A549 (cell line): ENCODE measurements at places on chromosomes 12 and 14. TPM values are rescaled to one million over a fixed set of nuclear protein-coding genes. Genes with fewer than 3 reads are reported as not detected.

Gene LRP1-AS
- polyA plus RNA-seq = not detected in 3 replicates

DNA sequence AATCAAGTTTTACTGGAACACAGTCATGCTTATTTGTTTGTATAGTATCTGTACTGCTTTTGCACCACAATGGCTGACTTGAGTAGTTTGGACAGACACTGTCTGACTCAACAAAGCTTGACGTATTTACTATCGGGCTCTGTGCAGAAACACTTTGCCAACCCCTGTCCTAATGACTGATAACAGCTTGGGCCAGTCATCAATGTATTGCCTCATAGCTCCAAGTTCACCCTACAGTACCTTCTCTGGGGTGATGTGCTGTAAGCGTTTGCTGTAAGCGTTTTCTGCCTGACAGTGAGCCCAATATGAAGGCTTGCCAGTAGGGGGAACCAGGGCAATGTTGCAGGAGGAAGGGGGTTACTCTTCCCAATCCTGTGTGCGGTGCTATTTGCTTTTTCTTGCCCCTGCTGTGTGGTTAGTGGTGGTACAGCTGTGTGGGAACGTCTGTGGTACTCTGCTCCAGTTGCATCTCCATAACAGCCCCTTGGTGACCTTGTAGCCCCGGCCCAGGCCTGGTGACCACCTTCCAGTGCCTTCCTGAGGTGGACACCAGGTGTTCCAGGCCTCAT, 5.4 kb upstream of the CCDC177 start:
- peak; percentile 60 for DNase-seq

DNA sequence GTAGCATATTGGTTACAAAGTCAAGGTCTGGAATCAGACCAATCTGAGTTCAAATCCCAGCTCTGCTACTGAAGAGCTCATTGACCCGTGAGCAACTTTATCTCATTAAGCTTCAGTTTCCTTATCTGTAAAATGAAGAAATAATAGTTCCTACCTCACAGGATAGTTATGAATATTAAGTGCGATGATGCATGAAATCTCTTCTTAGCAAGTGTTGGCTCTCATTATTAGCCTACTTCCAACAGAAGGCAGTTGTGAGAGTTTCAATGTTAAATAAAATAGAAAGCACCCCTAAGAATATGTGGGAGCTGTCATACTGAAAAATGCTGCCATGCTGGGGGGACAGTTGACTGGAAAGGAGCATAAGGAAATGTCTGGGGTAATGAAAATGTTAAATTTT, 39.0 kb upstream of the ITPR2 start:
- no peak for DNase-seq

GRCh38 chr14:54931598-54932340, 29.1 kb upstream of the GCH1 start:
- DNase-seq = no peak

DNA sequence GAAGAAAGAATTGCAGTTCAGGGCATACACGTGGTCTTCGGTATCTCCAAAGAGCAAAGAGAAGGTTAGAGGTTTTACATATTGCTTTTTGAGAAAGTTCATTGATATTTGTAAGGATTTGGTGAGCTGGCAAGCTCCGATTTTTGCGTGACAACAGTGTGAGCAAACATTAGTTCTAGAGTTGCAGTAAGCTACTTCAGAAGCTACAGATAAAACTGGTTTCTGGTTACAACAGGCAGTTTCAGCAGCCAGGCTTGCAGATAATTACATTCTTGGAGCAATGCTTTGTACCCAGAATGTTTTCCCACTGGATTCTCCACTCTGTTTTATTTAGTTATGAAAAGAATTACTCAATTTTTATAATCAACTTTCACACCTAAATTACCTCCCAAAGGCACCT, 28.2 kb downstream of the KLRK1 start:
- no peak for DNase-seq

GRCh38 chr14:80681651-80682050, 259.9 kb downstream of the CEP128 start:
- DNase-seq = no peak

GRCh38 chr12:60345442-60345841, 749.6 kb downstream of the SLC16A7 start:
- DNase-seq = no peak

DNA sequence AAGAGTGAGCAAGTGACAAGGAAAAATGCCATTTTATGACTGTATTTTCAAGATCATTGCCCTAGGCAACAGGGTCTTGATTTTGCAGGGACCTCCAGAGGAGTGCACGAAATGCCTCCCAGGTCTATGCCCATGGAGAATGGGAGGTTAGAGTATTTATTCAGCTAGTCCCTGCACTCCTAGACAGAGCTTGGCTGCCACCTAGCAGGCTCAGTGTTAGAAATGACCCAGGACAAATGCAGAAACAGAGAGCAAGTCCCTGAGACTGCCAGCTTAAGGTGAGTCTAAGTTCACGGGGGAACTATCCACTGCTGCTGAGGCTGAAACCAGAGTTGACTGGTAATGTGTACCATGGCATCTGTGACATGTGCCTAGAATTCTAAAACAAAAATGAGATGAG, 506.4 kb downstream of the MED13L start:
- peak; percentile 51 for DNase-seq

GRCh38 chr12:19288603-19289244, 150.6 kb upstream of the AEBP2 start:
- peak; percentile 38 for DNase-seq

DNA sequence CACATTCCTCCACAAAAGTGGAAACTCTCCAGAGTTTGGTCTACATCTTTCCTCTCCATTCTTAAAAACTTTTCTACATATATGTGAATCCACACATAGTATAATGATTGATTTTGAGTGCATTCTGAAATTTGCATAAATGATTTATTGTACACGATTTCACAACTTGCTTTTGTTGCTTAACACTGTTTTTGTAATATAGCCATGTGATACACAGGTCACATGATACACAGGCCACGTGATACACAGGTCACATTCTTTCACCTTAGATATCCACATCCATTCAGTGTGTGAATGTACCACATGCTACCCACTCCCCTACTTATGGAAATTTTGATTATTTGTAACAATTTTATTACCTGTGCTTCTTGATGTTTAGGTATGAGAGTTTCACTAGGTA, 319.1 kb downstream of the ZFP36L1 start:
- peak; percentile 82 for DNase-seq

DNA sequence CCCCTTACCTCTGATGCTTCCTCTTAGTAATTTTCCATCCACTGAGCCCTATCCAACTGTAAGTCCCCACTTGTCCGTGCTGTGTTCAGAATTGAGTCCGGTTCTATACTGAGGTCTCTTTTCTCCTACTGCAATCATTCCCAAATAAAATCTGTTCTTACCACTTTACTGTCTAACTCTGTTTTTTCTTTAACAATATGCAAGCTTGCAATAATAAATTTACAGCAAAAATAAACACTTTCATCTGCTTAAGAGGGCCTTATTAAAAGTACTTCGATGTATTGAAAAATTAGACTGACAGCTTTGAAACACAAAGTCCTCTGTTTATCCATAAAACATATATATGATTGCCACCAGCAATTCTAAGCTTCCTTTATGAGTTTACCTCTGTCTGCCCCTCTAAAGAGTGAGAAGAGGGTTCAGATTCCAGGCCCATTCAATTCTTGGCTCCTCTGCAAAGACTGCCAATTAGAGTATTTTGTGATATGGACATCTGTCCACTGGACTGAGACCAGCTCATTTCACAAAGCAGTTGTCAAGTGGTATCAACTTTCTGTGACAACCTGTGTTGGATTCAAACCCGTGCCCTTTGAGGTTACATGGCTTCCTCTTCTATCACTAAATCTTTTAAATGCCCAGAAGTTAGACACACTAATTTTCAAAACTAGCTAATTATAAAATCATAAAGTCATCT, 39.9 kb upstream of the G2E3 start:
- no peak for DNase-seq
